Lower leg skin (tissue), 4 donors: ENCODE measurements at places on chromosomes 2 and 18. TPM values are rescaled to one million over a fixed set of nuclear protein-coding genes. Genes with fewer than 3 reads are reported as not detected.

DNA sequence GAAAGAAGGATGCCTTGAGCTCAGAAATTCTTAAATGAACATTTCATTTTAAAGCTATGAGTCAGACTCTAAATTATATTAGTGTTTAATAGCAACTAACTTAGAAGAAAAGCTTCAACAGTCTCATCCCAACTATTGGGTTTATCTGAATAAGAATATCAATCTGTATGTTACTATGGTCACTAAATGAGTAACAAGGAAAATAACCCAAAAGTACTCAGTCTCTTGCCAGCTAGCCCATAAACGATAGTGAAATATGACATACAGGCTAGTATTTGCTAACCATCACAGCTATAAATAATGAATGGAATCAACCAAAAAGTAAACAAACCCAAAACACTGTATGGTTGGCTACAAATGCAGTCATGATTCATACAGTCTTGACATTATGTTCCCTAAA, 174.9 kb downstream of the RAB3GAP1 start:
- DNase-seq = no peak

DNA sequence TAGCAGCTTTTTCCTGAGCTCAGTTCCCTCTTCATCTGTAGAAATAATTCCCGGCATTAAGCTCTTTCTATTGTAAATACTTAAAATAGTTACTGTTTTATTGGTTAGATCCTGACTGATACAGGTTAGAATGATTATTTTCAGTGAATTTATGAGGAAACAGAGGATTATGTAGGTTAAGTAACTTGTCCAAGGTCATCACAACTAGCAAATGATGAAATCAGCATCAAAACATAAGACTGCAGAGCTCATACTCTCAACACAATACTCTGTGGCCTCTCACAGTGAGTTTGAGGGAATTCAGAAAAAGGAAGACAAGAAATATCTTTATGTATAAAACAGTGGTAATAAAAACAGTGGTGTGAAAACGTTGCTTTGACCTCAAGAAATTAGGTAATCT, 113.2 kb upstream of the DLX2 start:
- no peak for DNase-seq

- peak; percentile 20 for DNase-seq
Observed at GRCh38 chr2:26840937-26841610, 6.9 kb upstream of the DPYSL5 start.

- peak; percentile 86 for DNase-seq
Observed at GRCh38 chr18:61322265-61322873, 10.9 kb upstream of the CDH20 start.

Gene MSTN
- total RNA-seq = 0.15 TPM

Gene GPR45
- not detected for total RNA-seq

Gene SPATA3
- not detected for total RNA-seq

GRCh38 chr2:109348671-109349502, 219.9 kb downstream of the SH3RF3 start:
- DNase-seq = peak; percentile 74

Gene METAP1D
- total RNA-seq = 5.4 TPM

Gene AGPS
- total RNA-seq = 17.2 TPM

- DNase-seq = no peak
Observed at GRCh38 chr2:96156011-96156820, 11.0 kb upstream of the DUSP2 start.

- no peak for DNase-seq
Observed at GRCh38 chr18:56889621-56890020, 238.5 kb downstream of the WDR7 start.

Gene STPG4
- not detected for total RNA-seq

- DNase-seq = no peak
Observed at GRCh38 chr2:35785564-35785963, 570.0 kb upstream of the CRIM1 start.

Gene TIGD1
- total RNA-seq = 2.2 TPM

DNA sequence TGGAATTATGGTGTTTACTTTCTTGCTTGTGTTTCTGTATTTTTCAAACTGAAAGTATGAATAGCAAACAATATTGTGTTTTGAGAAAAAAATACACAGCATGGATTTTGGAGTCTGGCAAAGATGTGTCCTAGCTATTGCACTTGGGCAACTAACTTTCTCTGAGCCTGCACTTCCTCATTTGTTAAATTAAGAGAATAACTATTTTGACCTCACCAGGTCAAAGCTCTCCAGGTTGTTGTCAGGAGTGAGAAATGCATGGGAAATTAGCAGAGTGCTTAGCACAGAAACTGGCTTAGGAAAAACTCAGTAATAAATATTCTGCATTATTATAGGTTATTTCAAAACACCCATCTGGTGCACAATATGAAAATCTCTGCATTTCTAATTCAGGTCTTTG, 28.2 kb downstream of the LYPD1 start:
- DNase-seq = no peak

DNA sequence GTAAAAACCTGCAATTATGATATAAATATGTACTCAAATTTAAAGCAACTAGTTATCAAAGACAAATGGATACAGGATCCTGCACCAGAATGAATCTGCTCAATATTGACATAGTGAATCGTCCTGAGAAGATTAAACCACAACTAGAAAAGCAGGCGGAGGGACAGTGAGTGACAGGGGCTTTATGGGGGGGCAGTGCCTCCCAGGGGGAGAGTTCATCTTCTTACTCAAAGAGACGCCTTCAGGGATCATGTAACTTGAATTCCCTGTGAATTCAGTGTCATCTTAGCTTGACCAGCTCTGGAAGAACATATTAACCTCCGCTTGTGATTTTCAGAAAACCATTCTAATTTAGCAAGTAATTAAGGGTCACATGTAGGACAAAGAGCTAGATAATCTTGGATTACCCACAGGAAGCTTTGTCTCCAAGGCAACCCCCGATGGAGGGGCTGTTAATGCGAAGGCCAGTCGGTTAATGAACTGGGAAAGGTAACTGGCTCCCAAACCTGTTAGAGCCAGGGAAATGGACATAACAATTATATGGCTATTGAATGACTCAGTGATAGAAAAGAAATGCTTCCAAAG, 17.4 kb upstream of the LMAN1 start:
- DNase-seq = no peak

Gene LONRF2
- 1.3 TPM for total RNA-seq

GRCh38 chr2:213261715-213262114, 22.5 kb upstream of the SPAG16 start:
- DNase-seq = no peak

Gene DSC1
- total RNA-seq = 1,039 TPM

- DNase-seq = peak; percentile 66
Observed at GRCh38 chr18:47749600-47749973, 180.9 kb downstream of the SMAD2 start.

DNA sequence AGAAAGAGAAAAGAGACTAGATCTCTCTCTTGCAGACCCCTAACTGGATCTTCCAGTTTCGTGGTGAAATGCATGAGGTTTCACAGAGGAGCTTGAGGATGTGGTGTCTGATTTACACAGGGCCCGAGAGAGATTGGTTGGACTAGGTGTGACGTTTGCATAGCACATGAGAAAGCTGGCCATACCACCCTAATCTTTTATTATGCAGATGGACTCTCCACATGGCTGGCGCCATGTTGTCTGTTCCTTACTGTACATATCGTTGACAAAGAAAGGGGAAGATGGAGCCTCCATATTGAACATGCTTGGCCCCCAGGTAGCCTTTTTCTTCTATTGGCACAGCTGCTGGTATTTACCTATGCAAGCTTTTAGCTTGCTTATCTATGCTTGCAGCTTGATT, 27.5 kb upstream of the PGAP1 start:
- no peak for DNase-seq

- no peak for DNase-seq
Observed at GRCh38 chr2:6826081-6826913, 39.4 kb downstream of the CMPK2 start.

Gene RAB17
- total RNA-seq = 2.0 TPM

Gene FIGLA
- total RNA-seq = not detected

Gene POTEI
- not detected for total RNA-seq
